Urinary bladder (tissue), 4 donors: ENCODE measurements at places on chromosomes 7 and 10.

DNA sequence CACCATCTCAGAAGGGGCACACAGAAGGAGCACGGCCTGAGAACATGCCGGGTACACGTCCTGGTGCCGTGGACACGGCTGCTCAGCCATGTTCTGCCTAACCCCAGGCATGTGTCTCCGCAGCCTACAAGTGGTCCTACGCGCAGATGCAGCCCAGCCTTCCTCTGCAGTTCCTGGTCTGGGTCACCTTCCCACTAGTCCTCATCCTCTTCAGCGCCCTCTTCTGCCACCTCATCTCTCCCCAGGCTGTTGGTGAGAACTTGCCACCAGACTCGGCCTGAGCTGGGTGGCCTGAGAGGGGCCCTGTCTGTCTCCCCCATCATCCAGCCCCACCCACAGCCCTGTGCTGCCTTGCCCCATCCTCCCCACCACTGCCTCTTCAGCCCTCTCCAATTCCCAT, 5.3 kb downstream of the CLCN1 start:
- no peak for DNase-seq

GRCh38 chr10:90885176-90885575, 13.4 kb downstream of the RPP30 start:
- no peak for DNase-seq

DNA sequence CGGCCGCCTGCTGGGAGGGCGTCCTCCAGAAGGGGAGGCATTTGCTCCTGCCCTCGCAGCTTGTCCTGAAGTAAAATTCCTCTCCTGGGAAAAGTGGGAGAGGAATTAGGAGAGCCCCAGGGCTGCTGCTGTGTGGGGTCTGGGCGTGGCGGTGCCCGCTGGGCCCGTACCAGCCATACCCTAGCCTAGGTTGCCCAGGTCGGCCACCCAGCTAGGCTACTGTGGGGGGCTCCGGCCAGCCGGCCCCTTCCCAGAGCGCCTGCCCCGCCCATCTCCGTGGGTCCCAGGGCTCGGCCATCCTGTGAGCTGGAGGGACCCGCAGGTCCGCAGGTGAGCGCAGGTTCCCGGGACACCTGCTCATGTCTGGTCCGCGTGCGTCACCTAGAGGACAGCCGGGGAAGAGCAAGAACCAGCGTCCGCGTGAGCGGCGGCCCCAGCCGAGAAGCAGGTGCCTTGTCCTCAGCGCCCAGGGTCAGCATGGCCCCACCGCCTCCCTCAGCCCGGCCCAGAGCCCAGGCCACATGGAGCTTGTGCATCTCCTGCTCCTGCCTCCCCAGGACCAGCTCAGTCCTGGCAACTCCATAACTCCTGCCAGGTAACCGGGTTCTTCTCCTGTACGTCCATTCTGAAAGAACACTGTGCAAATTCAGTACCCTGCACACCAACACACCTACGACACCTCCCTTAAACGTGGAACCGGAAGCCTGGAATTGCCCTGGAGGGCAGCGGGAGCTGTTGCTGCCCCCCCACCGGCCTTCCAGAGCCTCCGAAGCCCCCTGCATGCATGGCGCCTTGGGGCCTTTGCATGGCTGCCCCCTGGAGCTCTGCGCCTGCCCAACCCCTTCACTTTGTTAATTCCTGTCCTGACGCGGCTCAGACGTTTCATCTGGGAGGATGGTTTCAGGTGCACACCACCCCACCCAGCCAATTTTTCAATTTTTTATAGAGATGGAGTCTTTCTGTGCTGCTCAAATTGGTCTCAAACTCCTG, 22.8 kb upstream of the FOXL3 start:
- DNase-seq = no peak

- DNase-seq = no peak
Measured at GRCh38 chr7:139339025-139339424, 2.1 kb upstream of the FMC1 start.

DNA sequence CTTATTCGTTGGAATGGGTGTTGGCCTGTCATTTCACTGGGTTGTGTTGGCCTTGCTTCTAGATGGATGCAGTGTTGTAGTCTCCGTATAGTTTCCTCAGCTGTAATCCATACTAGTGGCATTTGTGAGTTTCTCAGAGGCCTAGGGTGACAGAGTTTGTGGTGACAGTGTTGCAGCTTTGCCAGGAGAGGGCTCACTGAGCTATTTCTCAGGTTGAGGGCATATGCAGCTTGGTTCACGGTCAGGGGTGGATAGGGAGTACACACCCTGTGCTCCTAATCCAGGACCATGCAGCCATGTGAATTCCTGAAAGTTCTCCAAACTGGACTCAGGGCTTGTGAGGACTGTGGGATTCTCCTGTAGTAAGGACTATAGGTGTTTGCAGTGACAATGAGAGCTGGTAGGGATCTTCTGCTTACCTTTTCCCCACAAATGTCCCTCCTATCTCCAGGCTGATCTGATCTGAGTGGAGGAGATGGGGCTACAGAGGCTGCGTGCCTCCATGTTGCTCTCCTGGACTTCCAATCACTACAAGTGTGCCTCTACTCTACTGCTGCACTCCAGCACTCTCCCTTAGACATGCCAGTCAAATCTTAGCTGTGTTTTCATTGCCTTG, 229.0 kb downstream of the STK31 start:
- DNase-seq = no peak

- no peak for DNase-seq
Measured at GRCh38 chr10:14751921-14752320, 22.8 kb downstream of the FAM107B start.

GRCh38 chr7:7564323-7564780, 2.3 kb upstream of the MIOS start:
- no peak for DNase-seq

DNA sequence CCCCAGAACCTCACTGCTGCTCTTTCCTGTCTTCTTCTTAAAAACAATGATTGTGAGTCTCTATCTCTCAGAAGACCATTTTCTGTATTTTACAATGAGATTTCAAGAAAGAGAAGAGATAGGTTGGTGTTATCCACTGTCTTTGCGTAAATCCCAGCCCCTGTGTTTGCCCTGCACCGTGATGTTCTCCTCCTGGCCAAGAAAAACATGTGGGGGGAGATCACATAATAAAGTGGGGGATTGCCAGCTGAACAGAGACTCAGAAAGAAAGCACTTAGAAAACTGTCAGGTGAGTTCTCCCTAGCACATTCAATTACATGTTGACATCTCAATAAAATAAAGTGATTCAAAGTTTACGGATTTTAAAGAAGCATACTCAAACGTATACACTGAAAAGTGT, 105.0 kb upstream of the PITRM1 start:
- no peak for DNase-seq

- DNase-seq = no peak
Measured at GRCh38 chr7:155980841-155981240, 168.6 kb upstream of the SHH start.

DNA sequence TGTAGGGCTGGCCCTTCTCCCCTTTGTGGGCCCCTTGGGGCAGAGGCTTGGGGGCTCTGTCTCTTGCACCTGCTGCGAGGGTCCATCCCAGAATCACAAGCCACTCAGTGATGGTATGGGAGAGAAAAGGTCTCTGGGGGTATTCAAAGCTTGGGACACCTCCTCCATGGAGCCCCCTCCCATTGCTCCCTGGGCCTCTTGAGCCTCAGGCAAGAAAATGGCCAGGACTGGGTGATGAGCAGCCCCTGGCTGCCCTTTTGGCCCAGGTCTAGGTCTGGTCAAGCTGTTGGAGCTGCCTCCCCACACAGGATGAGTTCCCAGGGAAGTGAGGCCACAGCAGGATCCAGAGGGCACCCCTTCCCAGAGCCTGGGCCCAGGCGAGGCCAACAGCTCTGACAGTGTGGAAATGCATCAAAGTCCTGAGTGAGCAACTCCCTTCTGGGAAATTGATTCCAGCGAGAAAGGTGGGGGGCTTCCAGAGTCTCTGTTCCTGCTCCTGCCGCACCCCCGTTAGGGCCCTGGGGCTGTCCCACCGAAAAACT, 3.4 kb upstream of the MYL7 start:
- DNase-seq = no peak

DNA sequence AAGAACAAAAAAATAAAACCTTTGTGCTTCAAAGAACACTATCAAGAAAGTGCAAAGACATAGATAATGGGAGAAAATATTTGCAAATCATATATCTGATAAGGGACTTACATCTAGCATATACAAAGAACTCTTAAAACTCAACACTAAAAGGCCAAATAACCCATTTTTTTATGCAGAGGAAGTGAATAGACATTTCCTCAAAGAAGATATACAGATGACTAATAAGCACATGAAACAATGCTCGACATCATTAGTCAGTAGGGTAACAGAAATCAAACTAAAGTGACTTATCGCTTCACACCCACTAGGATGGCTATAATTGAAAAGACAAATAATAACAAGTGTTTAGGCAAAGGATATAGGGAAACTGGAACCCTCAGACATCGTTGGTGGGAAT, 78.0 kb downstream of the MALSU1 start:
- DNase-seq = no peak

- no peak for DNase-seq
Measured at GRCh38 chr10:113518816-113519591, 33.8 kb upstream of the HABP2 start.

DNA sequence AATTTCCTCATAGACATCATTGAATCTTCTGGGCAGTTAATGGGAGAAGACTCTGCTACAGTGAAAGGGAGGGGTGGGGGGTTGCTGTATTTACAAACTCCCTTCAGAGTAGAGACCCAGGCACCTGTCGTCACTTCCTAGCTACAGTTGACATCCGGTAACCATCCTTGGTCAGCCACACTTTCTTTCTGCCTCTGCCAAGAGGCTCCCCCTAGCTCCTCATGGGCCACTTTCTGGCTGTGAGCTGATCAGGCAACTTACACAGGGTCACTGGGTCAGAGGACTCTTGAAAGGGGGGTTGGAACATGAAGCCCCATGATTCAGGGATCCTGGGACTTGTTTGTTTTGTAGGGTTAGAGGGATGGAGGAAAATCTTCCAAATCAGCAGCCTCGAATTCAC, 1.2 kb downstream of the TECPR1 start:
- no peak for DNase-seq
